ENCODE measurements at places on chromosomes 5 and 9.

- DNase-seq = no peak
Measured at GRCh38 chr5:40464511-40464910, 215.2 kb upstream of the PTGER4 start.

GRCh38 chr9:108511307-108511706, 344.5 kb downstream of the ACTL7B start:
- DNase-seq = no peak

GRCh38 chr5:74357827-74358226, 282.7 kb downstream of the ENC1 start:
- no peak for DNase-seq

DNA sequence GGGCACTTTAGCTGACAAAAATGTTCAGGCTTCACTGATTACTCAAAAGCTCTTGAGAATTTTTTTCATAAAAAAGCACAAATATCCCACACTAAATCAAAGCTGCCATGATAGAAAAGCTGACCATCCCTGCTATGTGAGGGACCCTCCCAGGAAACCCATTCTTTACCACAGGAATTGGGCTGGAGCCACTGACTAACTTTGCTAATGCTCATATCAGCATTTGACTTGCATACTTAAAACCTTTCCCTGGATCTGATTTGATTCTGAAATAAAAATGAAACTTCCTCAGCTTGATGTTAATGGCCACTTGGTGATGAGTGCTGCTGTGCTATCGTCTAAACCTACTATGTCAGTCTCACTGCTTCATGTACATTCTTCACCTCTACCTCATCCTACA, 243.6 kb downstream of the PRELID2 start:
- no peak for DNase-seq
